ENCODE measurements at places on chromosomes 1 and 21.

DNA sequence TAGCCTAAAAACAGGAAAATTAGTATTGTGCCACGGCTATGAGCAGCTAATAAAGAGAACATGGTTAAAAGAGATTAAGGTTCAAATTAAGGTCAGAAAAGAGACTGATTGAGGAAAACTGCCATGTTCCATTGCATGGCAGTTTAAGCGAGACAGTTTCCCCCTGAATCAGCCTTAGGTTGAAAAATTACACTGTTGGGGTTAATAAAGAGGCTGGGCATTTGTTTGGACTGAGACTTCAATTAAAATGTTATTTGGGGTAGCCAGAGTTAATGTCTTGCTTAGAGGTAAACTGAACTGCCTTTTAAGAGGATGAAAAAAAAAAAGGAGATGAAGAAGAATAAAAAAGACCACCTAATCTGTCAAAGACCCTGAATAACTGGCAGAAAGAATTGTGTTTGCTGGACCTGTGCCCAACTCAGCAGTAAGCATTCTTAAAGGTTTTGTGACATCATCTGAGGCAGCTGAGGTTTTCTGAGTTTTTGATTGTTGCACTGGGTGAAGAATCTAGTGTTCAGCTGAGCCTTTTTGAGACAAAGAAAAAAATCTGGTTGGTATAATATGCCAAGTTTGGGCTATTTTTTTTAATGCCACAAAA, 17.7 kb upstream of the PROX1 start:
- no peak for DNase-seq

DNA sequence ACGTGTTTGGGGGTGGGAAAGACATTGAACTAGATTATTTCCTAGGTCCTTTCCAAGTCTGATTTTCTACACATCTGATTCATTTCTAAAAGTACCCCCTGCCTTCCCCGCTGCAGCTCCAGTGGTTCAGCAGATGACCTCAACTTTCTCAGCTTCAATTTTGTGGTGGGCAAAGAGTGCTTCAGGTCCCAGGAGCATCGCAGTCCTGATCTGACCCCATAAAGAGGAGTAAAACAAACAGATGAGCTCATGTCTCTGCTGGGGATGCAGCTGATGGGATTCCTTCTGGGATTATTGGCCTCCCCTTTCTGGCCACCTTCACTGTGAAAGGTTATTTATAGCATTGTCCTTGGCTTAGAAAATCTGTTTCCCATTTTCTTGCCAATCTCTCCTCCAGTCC, 337.0 kb upstream of the PLXNA2 start:
- no peak for DNase-seq

GRCh38 chr1:92797297-92797696, 12.4 kb upstream of the EVI5 start:
- DNase-seq = no peak

DNA sequence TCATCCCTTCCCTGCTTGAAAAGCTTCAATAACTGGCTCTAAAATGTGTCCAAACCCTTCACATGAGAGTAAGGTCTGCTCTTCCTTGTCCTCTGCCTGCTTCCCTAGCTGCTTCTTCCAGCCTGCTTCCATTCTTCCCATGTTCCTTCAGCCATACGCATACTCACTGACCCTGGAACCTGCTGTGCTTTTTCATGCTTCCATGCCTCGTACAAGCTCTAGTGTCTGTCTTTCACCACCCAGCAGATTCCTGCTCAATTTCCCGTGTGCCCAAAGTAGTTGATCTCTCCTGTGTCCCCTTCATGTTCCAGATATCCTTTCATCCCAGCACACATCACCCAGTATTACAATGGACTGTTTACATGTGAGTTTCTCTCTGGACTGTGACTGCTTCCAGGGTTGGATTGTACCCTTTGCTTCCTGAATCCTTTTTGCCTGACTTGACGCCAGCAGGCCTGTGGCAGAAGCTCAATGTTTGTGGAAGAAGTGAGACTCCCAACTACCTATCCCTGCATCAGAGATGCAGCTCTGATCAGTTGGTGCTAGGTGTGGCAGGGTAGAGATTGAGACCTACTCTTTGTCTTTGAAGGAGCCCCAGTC, 35.9 kb upstream of the RNF19B start:
- no peak for DNase-seq

DNA sequence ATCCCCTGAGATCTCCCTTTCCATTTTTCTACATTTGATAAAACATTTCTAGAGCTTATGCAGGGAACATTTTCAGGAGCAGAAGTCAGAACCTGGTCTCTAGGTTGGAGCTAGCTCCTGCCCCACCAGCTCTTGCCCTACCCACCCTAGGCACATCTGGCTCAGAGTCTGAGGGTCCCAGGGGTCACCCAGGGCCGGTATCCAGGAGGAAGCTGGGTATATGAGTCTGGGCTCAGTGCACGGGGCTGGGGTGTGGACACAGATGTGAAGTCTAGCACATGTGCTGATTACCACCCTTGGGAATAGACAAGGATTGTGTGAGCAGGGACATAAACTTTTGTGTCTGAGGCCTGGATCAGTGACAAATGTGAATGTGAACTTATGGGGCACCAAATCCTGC, 95.4 kb downstream of the MATN1 start:
- no peak for DNase-seq

DNA sequence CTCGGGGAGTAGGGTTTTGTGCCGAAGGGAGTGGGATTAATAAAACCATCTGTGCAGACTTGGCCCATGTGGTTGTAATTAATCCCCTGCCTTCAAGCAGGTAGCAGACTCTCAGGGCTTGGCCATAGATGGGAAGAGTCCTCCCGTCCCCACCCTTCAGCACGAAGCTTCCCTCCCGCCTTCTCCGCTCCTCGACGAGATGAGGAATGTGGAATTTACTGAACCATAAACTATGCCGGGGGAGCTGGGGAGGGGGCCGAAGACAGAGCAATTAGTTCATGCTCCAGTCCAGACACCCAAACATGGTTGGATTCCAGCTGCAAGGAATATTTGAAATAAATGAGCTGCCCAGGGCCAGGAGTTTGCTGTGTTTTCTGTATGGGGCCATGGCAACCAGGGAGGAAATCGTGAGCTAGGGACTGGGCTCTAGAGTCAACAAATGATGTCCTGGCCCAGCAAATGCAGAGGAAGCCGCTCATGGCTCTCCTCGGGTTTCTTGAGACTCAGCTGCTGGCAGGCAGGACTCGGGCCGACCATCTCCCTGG, 78.8 kb downstream of the SPSB1 start:
- no peak for DNase-seq

- no peak for DNase-seq
Measured at GRCh38 chr1:167185062-167185461, 35.6 kb upstream of the POU2F1 start.

DNA sequence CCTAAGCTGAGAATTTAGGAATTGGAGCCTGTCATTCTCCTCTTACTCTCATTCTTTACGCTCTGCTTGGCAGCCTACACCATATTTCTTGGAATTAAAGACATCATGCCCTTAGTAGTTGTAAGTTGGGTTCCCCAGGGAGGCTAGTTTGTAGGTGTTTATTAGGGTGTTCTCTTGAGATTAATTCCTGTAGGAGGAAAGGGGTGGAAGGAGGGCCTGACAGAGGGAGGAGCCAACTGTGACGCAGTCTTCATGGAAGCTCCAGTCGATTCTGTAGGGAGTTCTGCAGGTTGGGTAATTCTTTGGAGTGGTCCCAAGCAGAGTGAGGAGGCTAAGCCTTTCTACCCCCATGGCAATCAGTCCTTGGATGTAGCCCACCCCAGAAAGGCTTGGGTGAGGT, 111.4 kb downstream of the HHAT start:
- no peak for DNase-seq

DNA sequence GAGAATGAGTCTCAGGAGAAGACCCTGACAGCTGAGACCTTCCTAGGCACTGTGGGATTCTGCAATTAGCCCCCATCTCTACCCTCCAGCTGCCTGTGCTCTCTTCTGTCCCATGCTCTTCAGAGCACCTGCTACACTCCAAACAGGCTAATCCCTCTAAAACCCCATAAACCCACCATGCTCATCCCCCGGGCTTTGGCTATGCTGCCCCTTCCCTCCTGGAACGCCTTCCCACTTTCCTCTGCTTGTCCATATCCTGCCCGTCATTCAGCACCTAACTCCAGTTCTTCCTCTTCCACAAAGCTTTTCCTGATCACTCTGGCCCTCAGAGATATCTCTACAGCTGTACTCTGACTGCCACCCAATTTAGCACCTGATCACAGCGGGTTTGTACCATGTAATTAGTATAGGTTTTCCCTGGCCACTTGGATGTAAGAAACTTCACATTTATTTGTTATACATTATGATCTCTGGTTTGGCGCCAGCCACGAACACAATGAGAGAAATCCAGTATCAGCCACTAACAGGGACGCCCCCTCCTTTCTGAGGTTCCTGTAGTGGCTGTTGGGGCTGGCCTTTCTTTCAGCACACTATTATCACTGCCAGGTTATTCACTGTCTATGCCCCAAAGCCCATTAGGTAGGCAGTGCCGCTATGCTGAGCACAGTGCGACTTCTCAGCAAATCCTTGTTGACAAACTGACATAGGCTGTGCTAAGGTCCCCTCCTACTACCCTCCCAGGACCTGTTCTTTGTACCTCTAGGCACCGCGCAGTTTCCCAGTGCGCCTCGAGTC, 45.1 kb downstream of the CDC7 start:
- DNase-seq = no peak

DNA sequence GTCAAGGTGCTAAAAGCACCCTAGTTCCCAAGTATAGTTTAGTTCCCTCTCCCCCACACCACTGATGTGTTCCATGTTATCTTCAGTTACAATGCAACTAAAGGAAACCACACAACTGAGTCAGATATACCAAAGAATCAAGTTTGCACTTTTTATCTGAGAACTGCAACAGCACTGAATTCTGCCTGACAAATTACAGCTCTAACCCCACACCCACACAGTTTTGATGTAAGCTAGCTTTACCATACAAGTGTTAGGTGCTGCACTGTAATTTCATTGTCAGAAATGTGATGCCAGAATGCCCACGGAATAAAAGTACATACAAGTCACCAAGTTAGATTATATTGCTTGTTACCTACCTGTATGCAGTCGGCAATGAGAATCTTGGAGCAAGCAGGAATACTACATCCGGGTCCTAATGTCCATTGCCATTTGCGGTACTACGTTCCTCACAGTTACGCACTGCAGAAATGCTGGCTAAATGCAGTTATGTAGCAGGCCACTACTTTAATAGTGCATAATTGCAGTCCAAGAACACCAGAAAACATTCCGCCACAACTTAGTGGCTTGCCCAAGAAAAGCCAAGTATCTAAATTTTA, 12.1 kb downstream of the SFPQ start:
- no peak for DNase-seq

DNA sequence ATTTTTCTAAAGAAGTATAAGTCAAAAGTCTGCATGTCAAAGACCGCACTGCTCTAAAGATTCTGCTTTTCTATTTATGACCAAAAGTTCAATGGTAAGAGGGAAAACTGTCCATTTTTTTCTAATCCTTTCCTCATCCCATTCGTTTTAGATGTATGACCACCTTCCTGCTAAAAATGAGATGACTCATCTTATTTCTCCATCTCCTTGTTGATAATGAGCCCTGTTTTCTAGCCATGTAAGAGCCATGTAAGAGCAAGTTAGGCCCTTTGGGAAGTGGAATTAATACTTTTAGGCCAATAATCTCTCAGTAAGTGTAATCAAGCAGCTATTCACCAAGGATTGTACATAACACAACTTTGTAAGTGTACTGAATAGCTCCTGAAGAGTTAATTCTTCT, 475.6 kb upstream of the B3GALT2 start:
- no peak for DNase-seq

GRCh38 chr1:201229095-201229494, 38.5 kb downstream of the IGFN1 start:
- no peak for DNase-seq

GRCh38 chr1:153513023-153513422, 22.8 kb downstream of the S100A6 start:
- no peak for DNase-seq

GRCh38 chr1:163195728-163196448, 6.8 kb downstream of the RGS5 start:
- no peak for DNase-seq

DNA sequence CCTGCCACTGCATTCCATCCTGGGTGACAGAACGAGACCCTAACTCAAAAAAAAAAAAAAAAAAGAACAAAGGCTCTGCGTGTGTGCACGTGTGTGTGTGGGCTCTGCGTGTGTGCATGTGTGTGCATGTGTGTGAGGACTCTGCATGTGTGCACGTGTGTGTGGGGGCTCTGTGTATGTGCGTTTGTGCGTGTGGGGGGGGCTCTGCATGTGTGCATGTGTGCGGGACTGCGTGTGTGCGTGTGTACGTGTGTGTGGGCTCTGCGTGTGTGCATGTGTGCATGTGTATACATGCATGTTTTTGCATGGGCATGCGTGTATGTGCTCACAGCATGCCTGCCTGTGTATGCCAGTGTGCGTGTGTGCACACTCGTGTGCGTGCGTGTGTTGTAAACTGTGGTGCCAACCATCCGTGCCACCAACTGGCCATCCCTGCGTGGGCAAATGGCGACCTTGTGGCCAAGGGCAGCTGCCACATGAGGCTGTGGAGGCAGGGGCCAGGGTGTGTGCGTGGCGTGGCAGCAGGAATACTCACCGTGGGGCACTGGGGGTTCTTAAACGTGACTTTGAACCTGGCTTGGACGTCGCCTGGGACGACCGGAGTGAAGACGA, 26.8 kb upstream of the TMEM52 start:
- DNase-seq = no peak

DNA sequence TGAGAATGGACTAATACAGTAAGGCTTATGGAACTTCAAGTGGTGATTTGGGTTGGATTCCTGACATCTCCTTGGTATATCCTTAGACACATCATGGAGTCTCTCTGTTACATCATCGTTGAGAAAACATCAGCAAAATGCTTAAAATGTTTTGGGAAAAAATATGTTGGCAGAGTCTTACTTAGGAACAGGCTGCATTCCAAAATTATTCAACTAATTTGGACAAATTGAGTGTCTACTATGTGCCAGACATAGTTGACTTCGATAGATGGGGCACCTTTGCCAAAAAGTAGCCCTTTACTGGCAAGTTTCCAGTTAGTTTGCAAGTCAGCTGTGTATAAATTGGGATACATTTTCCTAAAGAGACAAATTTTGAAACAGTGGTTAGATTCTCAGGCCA, 253.4 kb upstream of the ST6GALNAC5 start:
- no peak for DNase-seq

DNA sequence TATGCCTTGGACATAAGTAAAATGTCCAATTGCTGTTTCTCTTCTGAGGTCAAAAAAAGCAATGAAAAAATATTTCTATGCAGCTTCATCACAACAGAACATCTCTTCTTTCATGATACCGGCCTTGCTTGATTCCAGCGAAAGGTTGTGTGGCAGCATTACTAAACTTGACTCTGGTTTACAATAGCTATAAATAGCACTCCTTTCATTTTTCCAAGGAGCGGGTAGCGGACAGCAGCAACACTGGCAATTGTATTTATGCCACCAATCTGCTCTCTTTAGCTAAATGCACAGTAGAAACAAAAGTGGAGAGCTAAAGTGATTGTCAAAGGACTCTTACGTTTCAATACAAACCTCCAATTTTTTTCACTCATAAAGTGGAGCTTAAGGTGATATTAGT, 7.5 kb upstream of the DAB1 start:
- no peak for DNase-seq
